ENCODE measurements at places on chromosomes 11 and 22. TPM values are rescaled to one million over a fixed set of nuclear protein-coding genes. Genes with fewer than 3 reads are reported as not detected.

GRCh38 chr11:69501891-69502860 is 20.7 kb downstream of the LINC01488 start:
- H3K27ac ChIP-seq, result no peak overlapping the region
- no peaks in the 10 kb centered on the region for H3K27me3 ChIP-seq
- H3K4me3 ChIP-seq, result no peak overlapping the region
- no peaks in the 10 kb centered on the region for H3K36me3 ChIP-seq

The MAJIN gene
- total RNA-seq, result not detected

DNA sequence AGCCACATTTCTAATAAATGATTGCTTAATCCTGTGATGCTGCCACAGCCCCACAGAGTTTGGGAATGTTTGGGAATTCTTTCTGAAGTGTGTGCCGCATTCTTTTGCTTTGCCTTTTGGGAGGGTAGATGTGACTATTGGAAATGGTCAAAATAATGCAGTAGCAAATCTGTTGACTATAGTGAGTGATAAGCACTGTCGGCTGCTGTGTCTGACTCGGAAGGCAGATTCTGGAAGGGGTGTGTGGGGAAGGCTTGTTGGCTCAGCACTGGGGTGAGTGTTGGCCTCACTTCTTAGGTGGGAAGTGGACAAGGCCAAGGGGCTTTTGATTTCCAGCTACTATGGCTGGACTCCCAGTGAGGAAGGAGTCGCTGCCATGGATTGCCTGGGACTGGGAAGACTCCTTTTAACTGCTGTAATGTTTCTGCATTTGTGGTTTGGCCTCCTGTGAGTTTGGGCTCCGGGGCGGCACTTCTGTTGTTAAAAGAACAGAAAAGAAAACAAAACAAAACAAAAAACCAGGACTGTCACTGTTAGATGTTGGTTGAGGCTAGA is 20.1 kb downstream of the ZBTB16 start:
- H3K27me3 ChIP-seq, result no peaks in the 10 kb centered on the region
- H3K27ac ChIP-seq, result peak overlapping the region; percentile 83
- DNase-seq, result no peak
- peaks cover 58% of the 10 kb centered on the region for H3K4me1 ChIP-seq
- no peaks in the 10 kb centered on the region for H3K36me3 ChIP-seq

The FOLR1 gene
- total RNA-seq, result not detected

DNA sequence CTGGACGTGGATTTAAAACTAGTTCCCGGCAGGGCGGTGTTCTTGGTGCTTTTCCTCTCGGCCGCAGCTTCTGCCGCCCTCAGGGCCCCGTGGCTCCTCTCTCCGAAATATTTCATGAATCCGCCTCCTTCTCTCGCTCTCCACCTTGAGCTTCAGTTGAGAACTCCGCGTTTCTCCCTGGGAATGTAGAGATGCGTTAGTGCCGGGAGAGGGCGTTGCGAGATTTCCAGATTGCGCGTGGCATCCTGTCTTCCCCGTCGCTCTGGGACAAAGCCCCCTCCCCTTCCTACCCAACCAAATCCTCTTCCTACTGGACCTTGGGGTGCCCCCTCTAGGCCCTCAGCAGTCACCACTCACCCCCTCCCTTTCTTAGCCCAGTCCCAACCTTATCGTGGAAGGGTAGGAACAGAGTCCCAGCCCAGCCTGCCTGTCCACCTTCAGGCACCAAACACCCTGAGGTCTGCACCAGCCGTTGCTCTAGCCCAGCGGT is 15.5 kb upstream of the RAC2 start:
- H3K27ac ChIP-seq, result no peak overlapping the region
- no peaks in the 10 kb centered on the region for H3K4me1 ChIP-seq
- no peak for DNase-seq
- no peak overlapping the region for H3K4me3 ChIP-seq

GRCh38 chr22:22219140-22219996 is 25.2 kb upstream of the VPREB1 start:
- H3K36me3 ChIP-seq, result no peaks in the 10 kb centered on the region
- no peaks in the 10 kb centered on the region for H3K27me3 ChIP-seq
- H3K4me1 ChIP-seq, result no peaks in the 10 kb centered on the region
- no peak overlapping the region for H3K27ac ChIP-seq

DNA sequence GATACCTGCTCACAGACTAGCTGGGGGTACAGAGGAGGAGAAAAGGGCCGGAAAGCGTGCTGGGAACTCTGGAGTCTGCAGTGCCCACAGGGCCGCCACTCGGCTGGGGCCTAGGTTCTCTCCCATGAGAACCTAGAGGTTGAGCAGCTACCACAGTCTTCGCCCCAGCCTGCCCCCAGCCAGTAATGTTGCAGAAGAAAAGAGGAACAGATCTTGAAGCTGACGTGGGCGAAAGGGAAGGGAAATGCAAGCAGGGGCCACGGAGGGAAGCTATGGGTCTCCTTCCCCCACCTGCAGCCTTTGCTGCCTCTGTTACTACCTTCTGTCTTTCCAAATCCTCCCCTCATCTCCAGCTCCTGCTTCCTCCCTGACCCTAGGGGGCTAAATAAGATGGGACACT is 28.8 kb upstream of the P2RY2 start:
- H3K4me1 ChIP-seq, result no peaks in the 10 kb centered on the region
- H3K4me3 ChIP-seq, result no peak overlapping the region
- DNase-seq, result peak; percentile 28
- H3K27ac ChIP-seq, result no peak overlapping the region

DNA sequence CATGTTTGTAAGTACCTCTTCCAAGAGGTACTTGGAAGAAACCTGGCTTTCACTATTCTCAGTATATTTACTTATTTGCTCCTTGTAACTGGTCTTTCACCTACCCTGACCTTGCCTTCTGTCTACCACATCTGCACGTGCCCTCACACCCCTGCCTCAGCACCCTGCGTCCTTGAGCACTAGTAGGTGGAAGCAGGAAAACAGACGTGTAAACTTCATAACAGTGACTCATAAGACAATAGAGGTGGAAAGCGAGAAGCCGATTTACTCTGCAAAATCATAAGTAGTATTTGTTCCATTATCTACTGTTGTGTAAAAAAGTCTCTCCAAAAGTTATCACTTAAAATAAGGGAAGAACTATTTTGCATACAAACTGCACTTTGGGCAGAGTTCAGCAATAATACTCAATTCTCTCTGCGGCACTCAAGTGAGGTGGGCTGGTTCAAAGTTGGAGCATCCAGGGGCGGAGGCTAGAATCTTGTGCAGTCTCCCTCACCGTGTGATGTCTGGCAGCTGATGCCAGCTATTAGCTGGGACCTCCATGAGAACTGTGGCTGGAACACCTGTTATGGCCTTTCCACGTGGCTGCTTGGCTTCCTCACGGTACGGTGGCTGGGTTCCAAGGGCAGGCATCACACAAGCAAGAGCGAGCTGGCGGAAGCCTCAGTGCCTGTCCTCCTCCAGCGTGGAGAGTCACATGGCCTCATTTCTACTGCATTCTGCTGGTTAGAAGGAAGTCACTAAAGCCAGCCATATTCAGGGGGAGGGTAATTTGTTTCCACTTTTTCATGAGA is 30.4 kb downstream of the PACS1 start:
- H3K4me1 ChIP-seq, result no peaks in the 10 kb centered on the region
- no peaks in the 10 kb centered on the region for H3K27me3 ChIP-seq
- DNase-seq, result peak; percentile 76
- no peaks in the 10 kb centered on the region for H3K36me3 ChIP-seq

DNA sequence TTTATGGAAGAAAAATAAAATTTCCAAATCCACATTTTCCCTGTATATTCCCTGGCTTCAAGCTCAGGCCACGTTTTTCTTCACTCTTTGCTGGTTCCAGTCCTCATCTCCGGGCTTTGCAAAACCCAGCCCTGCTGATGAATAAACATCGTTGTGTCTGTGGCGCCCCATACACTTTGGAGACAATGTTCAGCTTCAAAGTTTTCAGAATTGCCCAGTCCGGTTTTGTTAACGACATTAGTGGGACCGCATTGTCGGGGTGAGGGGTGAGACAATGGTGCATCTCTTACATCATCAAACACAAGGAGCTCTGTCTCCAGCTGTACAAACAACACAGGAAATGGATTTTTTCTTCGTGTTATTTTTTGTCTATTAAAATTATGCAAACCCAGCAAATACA is 53.4 kb upstream of the HTATIP2 start:
- no peak for DNase-seq
- H3K4me3 ChIP-seq, result no peak overlapping the region
- no peaks in the 10 kb centered on the region for H3K36me3 ChIP-seq
- no peaks in the 10 kb centered on the region for H3K27me3 ChIP-seq
- H3K27ac ChIP-seq, result no peak overlapping the region
- no peaks in the 10 kb centered on the region for H3K4me1 ChIP-seq

DNA sequence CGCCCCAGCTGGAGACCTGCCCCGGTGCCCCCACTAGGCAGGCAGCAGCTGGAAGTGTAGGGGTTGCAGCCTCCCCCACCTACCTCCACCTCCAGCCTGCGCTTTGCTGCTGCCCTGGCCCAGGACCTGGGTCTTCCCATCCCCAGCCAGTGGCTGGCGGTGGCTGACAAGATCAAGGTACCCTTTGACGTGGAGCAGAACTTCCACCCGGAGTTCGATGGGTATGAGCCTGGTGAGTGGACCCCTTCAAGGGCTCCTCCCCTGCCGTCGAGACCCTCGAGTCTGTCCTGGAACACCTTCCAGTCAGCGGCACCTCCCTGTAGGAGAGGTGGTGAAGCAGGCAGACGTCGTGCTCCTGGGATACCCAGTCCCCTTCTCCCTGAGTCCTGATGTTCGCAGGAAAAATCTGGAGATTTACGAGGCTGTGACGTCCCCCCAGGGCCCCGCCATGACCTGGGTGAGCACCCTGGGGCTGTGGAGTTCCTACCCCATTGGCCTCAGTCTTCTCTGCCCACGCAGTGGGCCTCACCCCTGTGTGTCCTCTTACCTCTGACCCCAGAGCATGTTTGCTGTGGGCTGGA is 4.4 kb downstream of the PGGHG start:
- no peak overlapping the region for H3K4me3 ChIP-seq
- no peaks in the 10 kb centered on the region for H3K36me3 ChIP-seq
- DNase-seq, result no peak

The EIF3F gene
- total RNA-seq, result 180 TPM

The TTC12 gene
- 48.4 TPM for total RNA-seq

DNA sequence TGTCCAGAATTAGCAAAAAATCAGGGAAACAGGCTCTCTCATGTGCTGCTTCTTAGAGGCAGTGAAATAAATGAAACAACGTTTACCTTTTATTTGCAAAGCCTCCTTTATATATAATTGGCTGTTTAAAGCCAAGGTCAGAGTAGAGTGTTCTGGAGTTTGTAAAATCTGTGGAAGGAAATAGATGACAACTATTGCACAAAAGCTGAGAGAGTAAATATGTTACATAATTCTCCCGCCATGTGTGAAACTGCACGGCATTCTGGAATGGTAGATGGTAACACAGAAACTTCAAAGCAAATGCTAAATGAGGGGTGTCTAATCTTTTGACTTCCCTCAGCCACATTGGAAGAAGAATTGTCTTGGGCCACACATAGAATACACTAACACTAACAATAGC is 51.5 kb upstream of the FGF3 start:
- no peak overlapping the region for H3K27ac ChIP-seq
- H3K36me3 ChIP-seq, result no peaks in the 10 kb centered on the region
- no peaks in the 10 kb centered on the region for H3K4me1 ChIP-seq
- no peaks in the 10 kb centered on the region for H3K27me3 ChIP-seq
- DNase-seq, result no peak

The CEP126 gene
- total RNA-seq, result 6.9 TPM

DNA sequence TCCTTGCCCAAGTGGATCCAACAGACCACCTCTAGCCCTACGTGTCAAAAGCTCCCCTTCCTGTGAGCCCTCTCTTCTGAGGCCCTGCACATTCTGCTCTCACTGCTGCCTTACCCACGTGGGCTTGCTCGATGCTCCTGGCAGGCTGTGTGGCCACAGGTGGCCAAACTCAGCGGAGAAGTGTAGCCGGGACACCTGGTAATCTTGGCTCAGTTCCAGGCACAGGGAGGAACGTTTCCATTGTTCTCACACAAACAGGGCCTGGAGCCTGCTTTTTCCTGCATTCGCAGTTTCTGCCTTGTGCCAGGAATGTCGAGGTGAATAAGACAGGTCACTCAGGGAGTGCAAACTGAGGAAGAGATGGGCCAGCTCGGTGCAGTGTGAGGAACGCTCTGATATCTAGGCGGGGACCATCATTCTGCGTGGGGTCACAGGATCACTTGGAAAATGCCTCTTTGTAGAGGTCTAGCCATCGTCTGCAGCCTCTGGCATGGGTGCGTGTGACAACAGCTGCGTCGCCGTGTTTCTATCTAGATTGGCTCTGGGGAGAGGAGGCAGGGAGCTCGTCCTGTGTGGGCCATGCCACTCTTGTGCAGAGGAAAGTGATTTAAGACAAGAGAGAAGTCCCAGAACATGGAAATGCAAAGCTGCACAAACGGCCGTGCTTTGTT is 127.6 kb upstream of the PARVA start:
- DNase-seq, result peak; percentile 73
- H3K4me3 ChIP-seq, result no peak overlapping the region
- no peaks in the 10 kb centered on the region for H3K27me3 ChIP-seq

The KRTAP5-4 gene
- not detected for total RNA-seq

GRCh38 chr22:36280379-36280778 is 27.4 kb downstream of the APOL1 start:
- no peaks in the 10 kb centered on the region for H3K27me3 ChIP-seq
- H3K4me1 ChIP-seq, result no peaks in the 10 kb centered on the region
- DNase-seq, result no peak
- H3K27ac ChIP-seq, result no peak overlapping the region
- no peaks in the 10 kb centered on the region for H3K36me3 ChIP-seq

DNA sequence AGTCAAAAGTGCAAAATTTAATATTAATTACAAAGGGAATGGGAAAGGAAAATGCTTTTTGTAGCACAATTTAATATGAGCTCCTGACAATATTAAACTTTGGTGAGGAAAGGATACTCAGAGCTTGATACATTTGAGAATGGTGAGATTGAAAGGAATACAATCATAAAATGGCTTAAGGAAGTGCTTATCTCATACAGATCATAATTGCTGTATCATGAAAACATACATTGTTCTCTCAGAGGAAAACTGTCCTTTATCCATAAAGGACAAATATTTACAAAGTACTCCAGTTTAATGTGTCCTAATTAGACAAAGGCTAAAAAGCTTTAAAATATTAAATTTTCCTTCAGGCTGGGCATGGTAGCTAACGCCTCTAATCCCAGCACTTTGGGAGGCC is 260.4 kb downstream of the TMEM135 start:
- no peaks in the 10 kb centered on the region for H3K27me3 ChIP-seq
- H3K27ac ChIP-seq, result no peak overlapping the region
- DNase-seq, result no peak

Measured in breast epithelium (tissue), 4 donors.